ENCODE measurements at places on chromosomes 4 and X. TPM values are rescaled to one million over a fixed set of nuclear protein-coding genes. Genes with fewer than 3 reads are reported as not detected.

GRCh38 chr4:83361416-83362103 is 26.9 kb upstream of the HPSE start:
- no peak for DNase-seq
- no peaks in the 10 kb centered on the region for H3K27me3 ChIP-seq
- H3K4me3 ChIP-seq: no peak overlapping the region
- H3K36me3 ChIP-seq: no peaks in the 10 kb centered on the region
- no peak overlapping the region for H3K27ac ChIP-seq

- H3K27me3 ChIP-seq: no peaks in the 10 kb centered on the region
- no peaks in the 10 kb centered on the region for H3K36me3 ChIP-seq
- peak overlapping the region; percentile 79 for H3K4me3 ChIP-seq
Observed at GRCh38 chr4:76950956-76951671, 1.6 kb downstream of the SEPTIN11 start.

DNA sequence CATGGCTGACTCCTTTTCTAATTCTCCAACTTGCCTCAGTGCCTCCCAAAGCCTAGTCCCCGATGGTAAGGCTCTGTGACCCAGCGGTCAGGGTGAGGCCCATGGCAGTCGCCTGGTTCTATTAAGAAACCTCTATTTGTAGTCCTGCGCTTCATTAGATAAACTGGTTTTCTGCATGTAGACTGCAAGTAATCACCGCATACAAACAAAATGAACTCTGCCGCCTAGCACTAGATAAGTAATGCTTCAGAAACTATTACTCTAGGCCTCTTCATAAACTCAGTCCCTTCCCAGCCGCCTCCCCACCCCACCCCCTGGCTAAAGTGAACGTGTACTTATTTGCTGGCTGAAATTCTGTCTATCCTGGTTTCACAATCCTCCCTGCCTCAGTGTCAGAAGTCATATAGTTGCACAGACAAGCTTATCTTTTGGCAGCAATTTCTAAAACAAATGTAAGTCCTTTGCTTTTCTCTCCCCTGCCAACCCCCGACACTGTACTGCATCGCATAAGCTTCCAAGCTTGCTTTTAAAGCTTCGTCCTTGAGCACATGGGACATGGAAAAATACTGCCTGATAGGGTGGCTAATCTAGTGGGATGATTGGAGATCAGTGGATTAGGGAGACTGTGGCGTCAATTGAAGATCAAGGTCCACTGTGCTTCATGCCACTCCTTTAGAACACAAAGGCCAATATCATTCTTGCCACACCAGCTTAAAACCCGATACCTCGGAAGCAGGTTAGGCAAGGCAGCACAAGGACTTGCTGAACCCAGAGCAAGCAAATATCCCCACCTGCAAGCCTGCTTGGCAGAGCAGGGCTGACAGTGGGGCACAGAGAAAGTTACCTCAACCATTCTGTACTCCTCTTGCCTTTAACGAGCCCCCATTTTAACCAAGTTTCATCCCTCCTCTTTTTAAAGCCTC is 125.8 kb downstream of the IRF2 start:
- no peaks in the 10 kb centered on the region for H3K36me3 ChIP-seq
- peak; percentile 58 for DNase-seq
- no peak overlapping the region for H3K4me3 ChIP-seq
- H3K27ac ChIP-seq: peak overlapping the region; percentile 88
- H3K27me3 ChIP-seq: no peaks in the 10 kb centered on the region

GRCh38 chr4:186265683-186266652 is at the start of gene F11:
TSS of gene F11 (plus strand) at chr4:186266189. CDS start at chr4:186267137, 948 bp downstream.
- peaks cover 19% of the 10 kb centered on the region for H3K4me1 ChIP-seq
- peak within 1 kb of the TSS; percentile 91 for H3K27ac ChIP-seq
- H3K36me3 ChIP-seq: no peaks in the 10 kb centered on the region

DNA sequence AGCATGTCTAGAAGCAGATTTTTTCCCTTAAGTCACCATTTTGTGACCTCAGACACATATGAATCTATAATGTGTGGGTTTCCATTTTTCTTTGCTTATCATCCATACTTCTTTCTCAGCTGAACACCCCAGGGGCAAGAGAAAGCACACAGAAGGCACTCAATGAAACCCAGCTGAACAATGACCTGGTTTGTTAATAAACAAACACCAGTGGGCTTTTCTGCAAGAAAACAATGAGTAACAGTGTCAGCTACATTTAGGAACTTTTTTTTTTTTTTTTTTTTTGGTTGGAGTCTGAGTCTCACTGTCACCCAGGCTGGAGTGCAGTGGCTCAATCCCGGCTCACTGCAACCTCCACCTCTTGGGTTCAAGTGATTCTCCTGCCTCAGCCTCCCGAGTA is 40.7 kb upstream of the KLF3 start:
- peaks cover 7% of the 10 kb centered on the region for H3K4me1 ChIP-seq
- no peaks in the 10 kb centered on the region for H3K27me3 ChIP-seq
- no peak overlapping the region for H3K4me3 ChIP-seq
- no peaks in the 10 kb centered on the region for H3K36me3 ChIP-seq

GRCh38 chr4:105715692-105716278 is 7.2 kb downstream of the GSTCD start:
- H3K4me3 ChIP-seq: no peak overlapping the region
- H3K4me1 ChIP-seq: no peaks in the 10 kb centered on the region
- H3K27me3 ChIP-seq: no peaks in the 10 kb centered on the region
- no peak overlapping the region for H3K27ac ChIP-seq
- H3K36me3 ChIP-seq: no peaks in the 10 kb centered on the region

- no peaks in the 10 kb centered on the region for H3K27me3 ChIP-seq
- H3K27ac ChIP-seq: no peak overlapping the region
- H3K36me3 ChIP-seq: no peaks in the 10 kb centered on the region
- no peak overlapping the region for H3K4me3 ChIP-seq
Observed at GRCh38 chr4:123477711-123478209, 81.2 kb downstream of the SPRY1 start.

DNA sequence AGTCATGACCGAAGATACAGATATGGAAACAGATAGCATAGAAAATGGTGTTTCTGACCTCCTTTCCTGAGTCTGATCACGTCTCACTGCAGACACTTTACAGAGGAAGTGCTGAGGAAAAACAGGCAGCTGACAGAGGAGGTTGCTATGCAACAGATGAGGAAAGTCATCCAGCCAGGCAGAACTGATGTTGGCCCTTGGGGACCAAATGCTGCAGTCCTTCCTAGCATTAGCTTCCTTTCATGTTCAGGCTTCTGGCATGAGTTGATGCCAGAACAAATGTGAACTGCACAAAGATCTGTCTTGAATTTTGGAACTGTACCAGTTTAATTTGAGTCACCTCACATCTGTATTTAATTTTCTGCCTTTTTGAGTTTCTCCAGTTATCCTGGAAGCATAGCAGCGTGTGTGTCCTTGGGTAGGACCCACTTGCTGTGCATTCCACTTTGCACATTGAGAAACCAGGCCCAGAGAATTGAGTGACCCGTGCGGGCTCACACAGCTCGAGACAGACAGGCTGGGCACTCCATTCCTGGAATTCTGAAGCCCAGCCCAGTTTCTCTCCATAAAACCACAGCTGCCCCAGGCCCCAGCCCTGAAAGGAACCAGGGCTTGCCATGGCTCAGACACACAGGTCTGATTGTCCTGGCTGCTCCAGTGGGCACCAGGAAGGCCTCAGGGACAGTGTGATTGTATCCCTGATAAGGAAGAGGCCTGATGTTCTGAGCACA is 1.4 kb upstream of the MAGED1 start:
- H3K27ac ChIP-seq: no peak overlapping the region
- no peaks in the 10 kb centered on the region for H3K27me3 ChIP-seq
- DNase-seq: no peak
- no peaks in the 10 kb centered on the region for H3K4me1 ChIP-seq

DNA sequence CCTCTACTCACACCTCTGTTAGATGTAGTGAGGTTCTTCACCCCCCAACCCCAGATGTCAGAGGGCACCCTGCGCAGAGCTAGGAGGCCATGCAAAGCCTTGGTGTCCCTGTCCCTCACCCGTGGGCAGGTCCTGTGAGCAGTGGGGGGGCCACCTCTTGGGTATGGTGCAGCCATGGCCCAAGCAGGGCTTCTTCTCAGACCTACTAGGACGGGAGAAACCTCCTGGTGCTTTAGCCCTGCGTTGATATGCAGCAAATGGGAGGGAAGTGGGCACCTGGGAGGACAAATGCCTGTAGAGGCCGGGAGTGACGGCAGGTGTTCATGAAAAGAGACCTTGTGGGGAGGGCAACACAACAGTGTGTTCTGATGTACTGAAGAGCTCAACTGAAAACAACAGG is 38.5 kb upstream of the MSANTD1 start:
- H3K27ac ChIP-seq: no peak overlapping the region
- H3K4me3 ChIP-seq: no peak overlapping the region
- H3K36me3 ChIP-seq: peaks cover 69% of the 10 kb centered on the region
- peaks cover 6% of the 10 kb centered on the region for H3K4me1 ChIP-seq
- H3K27me3 ChIP-seq: no peaks in the 10 kb centered on the region

DNA sequence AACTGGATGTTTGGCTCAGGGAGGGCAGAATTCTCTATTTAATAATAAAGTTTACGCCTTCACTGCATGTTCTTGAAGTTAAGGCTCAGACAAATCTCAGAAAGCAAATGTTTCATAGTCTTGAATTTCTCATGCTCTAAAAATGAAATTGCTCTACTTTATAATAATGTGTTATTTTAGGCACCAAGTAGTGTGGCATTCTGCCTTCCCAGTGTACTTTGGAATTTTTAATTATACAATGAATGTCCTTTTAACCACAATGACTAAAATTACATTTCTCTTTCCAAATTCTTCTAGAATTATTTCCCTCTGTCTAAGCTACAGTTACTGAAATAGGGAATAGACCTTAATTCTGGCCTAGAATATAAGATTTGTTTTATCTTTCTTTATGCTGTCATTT is 97.9 kb upstream of the PDE5A start:
- H3K36me3 ChIP-seq: no peaks in the 10 kb centered on the region
- no peak overlapping the region for H3K27ac ChIP-seq
- no peaks in the 10 kb centered on the region for H3K27me3 ChIP-seq
- DNase-seq: no peak

DNA sequence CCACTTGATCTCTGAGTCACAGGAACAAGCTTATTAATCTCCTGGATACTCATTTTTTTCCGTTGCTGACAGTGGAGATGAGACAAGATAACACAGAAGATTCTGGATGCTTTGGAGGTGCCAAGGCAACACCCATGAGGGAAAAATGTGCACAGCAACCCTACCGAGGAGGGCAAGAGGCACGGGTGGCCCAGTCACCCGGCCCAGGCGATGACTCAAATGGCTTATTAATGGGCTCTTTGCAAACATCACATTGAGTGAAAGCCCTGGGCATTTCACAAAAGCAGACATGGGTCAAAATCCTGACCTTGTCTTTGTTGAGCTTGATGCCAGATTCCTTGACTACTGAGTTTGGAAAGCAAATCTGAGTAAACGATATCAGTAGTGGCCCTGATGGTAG is 315.1 kb downstream of the STK32B start:
- DNase-seq: no peak
- no peaks in the 10 kb centered on the region for H3K36me3 ChIP-seq
- no peaks in the 10 kb centered on the region for H3K27me3 ChIP-seq
- no peak overlapping the region for H3K4me3 ChIP-seq
- no peaks in the 10 kb centered on the region for H3K4me1 ChIP-seq
- no peak overlapping the region for H3K27ac ChIP-seq

Gene CXorf49
- not detected for total RNA-seq

DNA sequence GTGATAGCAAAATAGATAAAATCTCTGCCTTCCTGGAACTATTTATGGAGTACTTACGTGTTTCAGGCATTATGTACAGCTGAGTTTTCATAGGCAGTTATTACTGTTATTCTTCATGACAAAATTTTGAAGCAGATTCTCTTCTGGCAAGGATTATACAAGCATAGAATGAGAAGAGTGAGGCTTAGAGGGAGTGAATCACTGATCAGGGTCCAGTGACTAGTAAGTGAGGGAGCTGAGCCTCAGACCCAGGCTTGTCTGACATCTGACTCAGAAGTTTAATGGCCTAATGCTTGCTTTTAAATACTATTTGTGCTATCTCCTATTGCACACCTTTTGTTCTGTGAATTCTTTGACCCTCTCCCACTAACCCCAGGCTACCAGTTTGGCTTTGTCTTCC is 110.6 kb downstream of the DTHD1 start:
- no peaks in the 10 kb centered on the region for H3K4me1 ChIP-seq
- no peaks in the 10 kb centered on the region for H3K36me3 ChIP-seq
- H3K27me3 ChIP-seq: no peaks in the 10 kb centered on the region
- DNase-seq: no peak

Gene CSN1S1
- total RNA-seq: not detected

GRCh38 chr4:54999003-54999402 is 126.4 kb downstream of the KDR start:
- no peaks in the 10 kb centered on the region for H3K36me3 ChIP-seq
- H3K4me3 ChIP-seq: no peak overlapping the region
- H3K27me3 ChIP-seq: no peaks in the 10 kb centered on the region

Gene CWH43
- total RNA-seq: not detected

DNA sequence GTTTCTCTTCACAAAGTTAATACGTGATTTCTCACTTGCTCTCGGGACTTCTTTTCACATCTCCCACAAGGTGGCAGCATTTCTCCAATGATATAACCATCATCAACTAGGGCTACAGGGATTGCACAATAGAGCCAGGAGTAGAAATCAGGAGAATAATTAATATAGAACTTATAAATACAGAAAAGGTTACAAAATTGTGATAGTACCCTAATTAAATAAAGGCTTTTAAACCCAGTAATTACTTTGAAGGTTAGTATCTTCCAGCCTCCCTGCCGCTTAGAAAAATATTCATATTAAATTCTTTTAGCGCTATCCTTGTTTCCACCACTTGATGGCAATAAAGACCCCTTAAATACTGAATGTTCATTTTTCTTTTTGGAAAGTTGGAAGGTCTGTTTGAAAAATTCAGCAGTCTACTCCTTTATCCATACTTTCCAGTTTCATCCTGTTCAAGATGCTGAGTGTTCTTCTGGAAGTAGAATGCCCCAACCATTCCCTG is 65.8 kb downstream of the RASGEF1B start:
- DNase-seq: peak; percentile 56
- no peaks in the 10 kb centered on the region for H3K36me3 ChIP-seq
- no peak overlapping the region for H3K4me3 ChIP-seq
- H3K27me3 ChIP-seq: no peaks in the 10 kb centered on the region
- no peaks in the 10 kb centered on the region for H3K4me1 ChIP-seq
- no peak overlapping the region for H3K27ac ChIP-seq

- H3K27ac ChIP-seq: no peak overlapping the region
- H3K4me1 ChIP-seq: peaks cover 8% of the 10 kb centered on the region
- no peaks in the 10 kb centered on the region for H3K36me3 ChIP-seq
- no peak for DNase-seq
Observed at GRCh38 chr4:52954560-52955170, 92.5 kb downstream of the RASL11B start.

GRCh38 chr4:66014146-66014765 is 344.0 kb upstream of the EPHA5 start:
- H3K4me1 ChIP-seq: no peaks in the 10 kb centered on the region
- H3K4me3 ChIP-seq: no peak overlapping the region
- DNase-seq: no peak
- H3K27me3 ChIP-seq: no peaks in the 10 kb centered on the region

DNA sequence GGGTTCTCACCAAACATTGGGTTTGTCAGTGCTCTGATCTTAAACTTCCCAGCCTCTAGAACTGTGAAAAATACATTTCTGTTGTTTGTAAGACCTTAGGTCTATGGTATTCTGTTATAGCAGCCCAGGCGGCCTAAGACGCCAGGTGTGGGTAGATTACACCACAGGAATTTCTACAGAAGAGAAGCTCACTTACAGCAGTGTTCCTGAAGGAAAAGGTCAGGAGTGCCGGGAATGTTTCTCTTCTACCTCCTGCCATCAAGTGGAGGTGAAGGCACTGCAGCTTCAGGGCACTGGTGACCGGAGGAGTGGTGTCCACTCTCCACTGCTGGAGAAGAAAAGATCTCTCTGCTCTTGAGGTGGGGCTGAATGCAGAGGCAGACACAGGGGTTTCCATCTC is 45.7 kb downstream of the FHDC1 start:
- H3K27ac ChIP-seq: no peak overlapping the region
- H3K4me1 ChIP-seq: no peaks in the 10 kb centered on the region
- H3K4me3 ChIP-seq: no peak overlapping the region
- H3K36me3 ChIP-seq: no peaks in the 10 kb centered on the region
- no peaks in the 10 kb centered on the region for H3K27me3 ChIP-seq

Measured in pancreas (tissue), 10 donors.